ENCODE measurements at places on chromosomes 11 and 22.

- no peak for DNase-seq
These were observed 66.2 kb downstream of the MICAL3 start for GRCh38 chr22:17958166-17958565.

- no peak for DNase-seq
These were observed 3.5 kb upstream of the LARGE1 start for GRCh38 chr22:33923660-33924246.

DNA sequence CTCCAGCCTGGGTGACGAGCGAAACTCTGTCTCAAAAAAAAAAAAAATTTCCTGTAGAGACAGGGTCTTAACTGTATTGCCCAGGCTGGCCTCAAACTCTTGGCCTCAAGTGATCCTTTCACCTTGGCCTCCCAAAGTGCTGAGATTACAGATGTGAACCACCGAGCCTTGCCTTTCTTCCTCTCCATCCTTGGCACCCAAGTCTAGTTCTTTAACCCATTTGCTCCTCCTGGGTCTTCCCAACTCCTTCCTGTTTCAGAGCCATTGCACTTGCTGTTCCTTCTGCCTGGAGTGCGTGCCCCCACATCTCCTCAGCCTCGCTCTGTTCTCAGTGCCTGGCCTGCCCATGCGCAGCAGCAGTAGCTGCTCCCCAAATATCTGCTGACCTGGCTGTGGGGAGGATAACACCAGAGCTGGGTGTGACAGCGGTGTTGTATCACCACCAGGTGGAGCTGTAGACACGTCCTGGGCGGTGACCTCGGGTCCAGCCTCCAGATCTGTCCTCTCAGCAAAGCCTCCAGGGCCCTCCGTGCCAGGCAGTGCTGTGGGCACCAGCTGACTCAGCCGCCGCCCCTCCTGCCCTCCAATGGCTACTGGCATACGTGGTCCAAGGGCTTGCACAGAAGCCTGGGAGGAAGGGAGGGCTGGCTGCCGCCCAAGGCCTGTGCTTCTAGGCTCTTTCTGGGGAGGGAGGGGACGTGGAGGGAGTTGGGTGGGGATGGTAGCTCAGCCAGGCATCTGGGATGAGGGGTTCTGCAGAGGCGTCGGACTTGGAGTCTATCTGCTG is 22.0 kb downstream of the TEF start:
- peak; percentile 75 for DNase-seq

DNA sequence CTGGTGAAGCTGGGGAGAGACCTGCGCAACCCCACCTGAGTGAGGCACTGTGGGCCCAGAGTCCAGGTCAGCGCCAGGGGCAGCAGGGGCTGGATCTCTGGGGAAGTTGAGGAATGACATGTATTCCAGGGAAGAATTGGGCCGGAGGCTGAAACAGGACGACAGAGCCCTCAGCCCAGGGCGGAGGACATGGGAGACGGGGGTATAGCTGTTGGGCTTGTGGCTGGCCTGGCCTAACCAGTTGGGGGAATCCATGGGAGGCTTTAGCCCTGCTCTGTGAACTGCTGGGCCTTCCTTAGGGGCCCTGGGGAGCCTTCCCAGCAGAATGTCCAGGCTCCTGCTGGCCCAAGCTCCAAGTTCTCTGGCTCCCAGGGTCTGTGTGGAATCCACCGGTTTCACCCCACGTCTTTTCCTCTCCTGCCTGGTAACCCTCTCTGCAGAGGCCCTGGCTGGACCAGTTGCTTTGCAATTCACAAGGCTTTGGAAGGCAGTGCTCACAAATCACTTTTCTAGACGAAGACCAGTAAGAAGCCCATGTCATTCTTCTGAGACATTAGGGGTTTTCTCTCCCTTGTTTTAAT is 50.4 kb upstream of the KCNQ1OT1 start:
- no peak for DNase-seq

DNA sequence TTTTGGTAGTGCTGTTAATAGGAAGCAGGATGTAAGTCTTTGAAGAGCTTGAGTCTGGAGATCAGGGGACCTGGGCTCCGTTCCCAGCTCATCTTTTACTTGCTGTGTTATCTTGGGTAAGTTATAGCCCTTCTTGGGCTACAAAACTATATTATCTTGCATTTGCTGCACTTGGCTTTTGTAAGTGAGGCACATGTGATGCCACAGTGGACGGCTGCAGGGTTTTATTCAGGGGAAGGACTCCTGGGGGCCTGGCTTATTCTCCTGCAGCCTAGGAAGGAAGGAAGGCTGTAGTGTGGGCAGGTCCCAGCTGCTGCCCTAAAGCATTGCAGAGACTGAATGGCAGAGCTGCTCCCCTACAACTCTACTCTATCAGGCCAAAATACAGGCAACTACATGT is 6.4 kb downstream of the CD82 start:
- DNase-seq, result no peak

GRCh38 chr11:64317961-64318765 is at the start of gene PRDX5:
PRDX5 (plus strand) TSS chr11:64318121; CDS start chr11:64318216, 95 bp downstream.
- DNase-seq, result peak; percentile 95

DNA sequence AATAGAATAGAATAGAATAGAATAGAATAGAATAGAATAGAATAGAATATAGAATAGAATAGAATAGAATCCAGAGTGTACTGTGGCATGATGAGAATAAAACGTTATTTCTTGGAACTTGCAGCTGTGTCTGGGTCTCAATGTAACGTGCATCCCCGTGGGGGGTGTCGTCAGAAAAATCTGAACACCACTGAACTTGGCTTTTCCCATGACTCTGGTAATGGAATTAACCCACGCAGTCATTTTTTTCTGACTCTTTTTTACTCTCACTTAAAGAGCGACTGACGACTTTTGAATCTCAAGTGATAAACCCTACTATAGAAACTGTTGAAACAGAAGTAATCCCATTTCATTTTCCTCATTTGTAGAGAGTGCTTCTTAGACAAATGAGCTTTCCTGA is 92.4 kb upstream of the BID start:
- DNase-seq, result no peak

GRCh38 chr11:96090711-96091110 is 166.8 kb upstream of the MTMR2 start:
- no peak for DNase-seq

DNA sequence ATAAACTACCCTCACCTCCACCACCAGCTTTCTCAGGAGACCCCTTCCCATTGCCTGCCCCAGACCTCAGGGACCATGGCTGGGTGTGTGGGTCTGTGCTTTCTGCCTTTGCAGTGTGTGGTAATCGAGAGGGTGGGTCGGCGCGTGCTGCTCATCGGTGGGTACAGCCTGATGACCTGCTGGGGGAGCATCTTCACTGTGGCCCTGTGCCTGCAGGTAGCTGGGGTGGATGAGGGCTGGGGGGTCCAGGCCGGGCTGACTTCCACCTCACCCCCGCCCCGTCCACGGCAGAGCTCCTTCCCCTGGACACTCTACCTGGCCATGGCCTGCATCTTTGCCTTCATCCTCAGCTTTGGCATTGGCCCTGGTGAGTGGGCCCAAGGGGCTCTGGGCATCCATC is 10.5 kb upstream of the MIF start:
- DNase-seq, result no peak

DNA sequence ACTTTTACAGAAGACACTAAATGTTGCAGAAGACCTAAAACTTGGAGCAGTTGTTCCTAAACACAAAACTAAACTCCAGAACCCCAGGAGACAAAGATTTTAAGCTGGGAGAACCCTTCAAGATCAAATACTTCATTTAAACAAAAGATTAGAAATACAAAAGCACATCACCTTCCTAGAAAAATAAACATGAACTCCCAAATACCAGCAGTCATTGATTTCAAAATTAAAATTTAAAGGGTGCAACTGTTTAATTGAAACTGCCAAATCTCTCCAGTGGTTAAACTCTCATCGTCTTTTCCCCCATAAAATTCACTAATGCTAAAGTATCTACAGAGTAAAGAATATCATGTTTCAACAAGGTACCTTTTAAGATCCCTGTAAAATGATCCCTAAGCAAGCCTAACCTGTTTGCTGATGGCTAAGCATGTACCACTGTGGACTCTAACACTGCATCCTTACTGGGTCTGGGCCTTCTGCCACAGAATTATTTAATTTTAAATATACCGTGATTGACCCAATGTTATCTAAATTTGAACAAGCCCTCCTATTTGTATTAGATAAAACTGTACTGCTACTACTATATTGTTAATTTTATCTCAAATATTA is 53.7 kb upstream of the CCDC34 start:
- no peak for DNase-seq

- no peak for DNase-seq
These were observed 630.2 kb upstream of the LUZP2 start for GRCh38 chr11:23866641-23867040.

DNA sequence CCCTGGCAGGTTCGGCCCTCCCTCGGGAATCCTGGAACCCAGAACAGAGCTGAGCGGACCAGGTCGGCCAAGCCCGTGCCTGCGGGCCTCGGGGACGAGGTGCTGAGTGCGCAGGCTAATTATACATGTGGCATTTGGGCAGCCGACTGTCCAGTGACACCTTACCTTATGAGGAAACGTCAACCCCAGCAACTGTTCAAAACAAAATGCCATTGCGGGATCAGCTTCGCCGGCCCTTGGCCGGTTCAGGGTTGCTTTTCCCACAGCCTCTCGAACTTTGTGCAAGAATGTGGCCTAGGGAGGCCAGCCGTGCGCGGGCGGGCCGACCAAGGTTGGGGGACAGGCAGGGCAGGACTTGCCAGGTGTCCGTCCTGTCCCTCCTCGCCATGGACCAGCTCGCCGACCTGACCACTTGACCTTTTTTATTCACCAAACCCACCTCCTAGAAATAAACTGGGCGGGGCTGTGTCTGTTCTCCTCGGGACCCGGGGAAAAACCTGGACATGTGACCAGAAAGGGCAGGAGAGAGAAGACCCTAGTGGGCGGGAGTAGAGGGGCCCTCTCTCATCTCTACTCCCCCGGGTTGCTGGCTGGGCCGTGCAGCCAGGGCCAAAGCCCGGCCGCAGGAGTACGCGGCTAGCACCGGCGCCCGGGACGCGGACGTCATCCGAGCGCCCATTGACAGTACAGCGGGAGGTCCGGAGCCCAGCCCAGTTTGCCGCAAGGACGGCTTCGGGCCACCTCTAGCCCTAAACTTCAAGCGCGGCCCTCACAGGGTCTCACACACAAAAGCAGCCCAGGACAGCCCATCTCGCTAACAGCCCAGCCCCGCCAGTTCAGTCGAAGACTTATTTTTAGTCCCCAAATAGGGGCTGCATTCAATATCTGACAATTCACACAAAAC is 134.3 kb upstream of the C11orf58 start:
- no peak for DNase-seq

DNA sequence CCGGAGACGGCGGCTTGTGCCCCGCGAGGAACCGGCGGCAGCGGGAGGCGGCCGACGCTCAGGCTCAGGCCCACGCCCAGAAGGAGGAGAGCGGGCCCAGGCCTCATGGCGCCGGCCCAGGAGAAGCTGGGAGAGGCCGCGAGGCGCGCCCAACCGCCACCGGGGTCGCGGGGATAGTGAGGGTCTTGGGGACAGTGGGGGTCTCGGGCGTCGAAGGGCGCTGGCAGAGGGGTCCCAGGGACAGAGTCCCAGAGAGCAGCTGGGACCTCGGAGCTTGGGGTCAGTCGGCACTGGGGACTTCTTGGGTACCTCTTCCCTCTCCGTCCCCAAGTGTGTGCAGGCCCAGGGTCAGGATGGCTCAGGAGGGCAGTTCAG is at the start of gene PKDREJ:
TSS of gene PKDREJ (minus strand) at position 128 of the 375 bp plus-strand sequence. CDS start at position 107, 21 bp downstream.
- DNase-seq, result no peak

DNA sequence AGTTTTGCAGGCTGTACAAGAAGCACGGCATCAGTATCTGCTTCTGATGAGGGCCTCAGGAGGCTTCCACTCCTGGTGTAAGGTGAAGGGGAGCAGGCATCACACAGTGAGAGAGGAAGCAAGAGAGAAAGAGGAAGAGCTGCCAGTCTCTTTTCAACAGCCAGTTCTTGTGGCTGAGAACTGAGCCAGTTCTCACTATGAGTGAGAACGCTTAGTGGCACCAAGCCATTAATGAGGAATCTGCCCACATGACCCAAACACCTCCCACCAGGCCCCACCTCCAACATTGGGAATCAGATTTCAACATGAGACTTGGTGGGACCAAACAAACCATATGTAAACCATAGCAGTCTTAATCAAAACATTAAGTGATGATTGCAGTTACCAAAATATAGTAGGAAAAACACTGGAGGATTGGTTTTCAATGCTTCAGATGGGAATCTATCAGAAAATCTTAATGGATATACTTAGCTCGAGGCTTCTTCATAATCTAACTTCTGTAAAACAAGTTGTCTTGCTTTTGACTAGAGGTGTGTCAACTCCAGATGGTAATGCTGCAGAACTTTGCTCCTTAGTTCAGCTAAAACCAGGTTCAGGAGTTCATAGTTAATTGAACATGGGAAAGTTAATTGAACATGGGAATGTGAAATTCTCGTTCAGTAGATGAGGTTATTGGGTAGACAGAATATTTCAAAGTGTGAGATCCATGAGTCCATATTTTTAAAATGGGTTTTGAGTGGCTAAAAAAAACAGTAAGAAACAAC is 12.2 kb downstream of the FAR1 start:
- DNase-seq, result no peak

DNA sequence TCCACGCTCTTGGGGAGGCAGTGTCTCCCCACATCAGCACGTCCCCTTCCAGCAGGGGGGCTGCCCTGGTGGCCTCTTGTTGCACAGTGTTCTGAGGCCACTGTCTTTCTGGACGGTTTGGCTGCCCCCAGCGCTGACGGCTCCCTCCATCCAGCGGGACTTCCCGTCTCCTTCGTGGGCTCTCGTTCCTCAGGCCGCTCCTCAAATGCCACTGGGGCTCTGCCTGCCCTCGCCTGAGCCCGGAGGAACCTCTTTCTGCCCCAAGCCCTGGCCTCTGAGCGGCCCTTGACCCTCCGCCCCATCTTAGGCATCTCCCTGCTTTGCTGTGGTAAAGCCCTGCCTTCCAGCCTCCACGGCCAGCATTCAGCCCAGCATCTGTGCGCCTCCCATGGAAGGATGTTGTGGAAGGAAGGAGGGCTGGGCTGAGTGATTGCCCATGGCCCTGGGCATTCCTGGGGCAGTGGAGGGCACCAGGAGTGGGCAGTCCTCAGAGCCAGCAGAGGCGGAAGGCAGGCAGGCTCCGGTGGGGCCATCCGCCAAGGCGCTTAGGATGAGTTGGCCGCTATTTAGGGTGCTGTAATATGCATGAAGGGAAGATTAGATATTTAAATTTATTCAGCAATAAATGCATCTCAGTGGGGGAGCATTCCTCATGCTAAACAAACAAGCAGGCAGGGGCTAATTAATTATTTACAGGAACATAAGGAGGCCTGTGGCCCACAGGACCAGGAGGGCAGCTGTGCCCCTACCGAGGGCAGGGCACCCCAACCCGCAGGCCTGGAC is 17.8 kb downstream of the OTUB1 start:
- DNase-seq, result no peak

DNA sequence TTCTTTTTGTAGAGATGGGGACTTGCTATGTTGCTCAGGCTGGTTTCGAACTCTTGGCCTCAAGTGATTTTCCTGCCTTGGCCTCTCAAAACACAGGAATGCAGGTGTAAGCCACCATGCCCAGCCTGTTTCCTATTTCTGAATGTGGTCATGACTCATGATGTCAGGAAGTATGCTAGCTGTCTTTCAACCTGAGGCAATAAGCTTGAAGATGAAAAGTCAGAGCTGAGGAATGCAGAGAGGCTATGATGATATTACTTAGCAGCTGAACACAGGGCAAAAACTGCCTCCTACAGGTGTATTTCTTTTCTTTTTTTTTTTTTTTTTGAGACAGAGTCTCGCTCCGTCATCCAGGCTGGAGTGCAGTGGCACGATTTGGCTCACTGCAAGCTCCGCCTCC is 9.0 kb upstream of the NUCB2 start:
- DNase-seq, result no peak

- no peak for DNase-seq
These were observed 73.2 kb downstream of the KIAA1671 start for GRCh38 chr22:25025491-25026400.

GRCh38 chr11:57778318-57779037 is 16.9 kb downstream of the CTNND1 start:
- DNase-seq, result no peak

- no peak for DNase-seq
These were observed 2.6 kb upstream of the RAB3IL1 start for GRCh38 chr11:61919705-61920631.
